CD8-positive, alpha-beta memory T cell (primary cell): ENCODE measurements at places on chromosomes 12 and 14.

GRCh38 chr12:110921262-110921661 is 883 bp upstream of the MYL2 start:
- no peak for DNase-seq

- no peak for DNase-seq
Observed at GRCh38 chr12:19244312-19244711, 114.8 kb downstream of the PLEKHA5 start.

DNA sequence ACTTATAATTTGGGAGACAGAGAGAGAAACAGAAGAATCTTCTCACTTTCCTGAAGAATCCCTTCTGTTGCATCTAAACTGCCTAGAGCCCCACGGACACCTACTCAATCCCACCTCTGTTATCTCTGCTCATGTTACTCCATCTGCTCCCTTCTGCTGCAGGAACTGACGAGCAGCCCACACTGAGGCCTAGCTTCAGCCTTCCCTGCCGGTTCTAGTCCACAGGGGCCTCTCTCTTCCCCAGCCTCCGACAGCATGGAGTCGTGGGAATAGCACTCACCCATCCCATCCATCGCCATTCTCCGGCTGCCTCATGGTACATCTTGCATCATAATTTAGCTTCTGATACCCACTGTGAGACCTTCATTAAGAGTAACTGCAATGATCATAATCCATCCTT is 4.0 kb downstream of the RAB15 start:
- DNase-seq = no peak

GRCh38 chr12:1094714-1095113 is 103.7 kb downstream of the ERC1 start:
- DNase-seq = no peak

- no peak for DNase-seq
Observed at GRCh38 chr12:7512553-7512952, 9.0 kb upstream of the CD163 start.

DNA sequence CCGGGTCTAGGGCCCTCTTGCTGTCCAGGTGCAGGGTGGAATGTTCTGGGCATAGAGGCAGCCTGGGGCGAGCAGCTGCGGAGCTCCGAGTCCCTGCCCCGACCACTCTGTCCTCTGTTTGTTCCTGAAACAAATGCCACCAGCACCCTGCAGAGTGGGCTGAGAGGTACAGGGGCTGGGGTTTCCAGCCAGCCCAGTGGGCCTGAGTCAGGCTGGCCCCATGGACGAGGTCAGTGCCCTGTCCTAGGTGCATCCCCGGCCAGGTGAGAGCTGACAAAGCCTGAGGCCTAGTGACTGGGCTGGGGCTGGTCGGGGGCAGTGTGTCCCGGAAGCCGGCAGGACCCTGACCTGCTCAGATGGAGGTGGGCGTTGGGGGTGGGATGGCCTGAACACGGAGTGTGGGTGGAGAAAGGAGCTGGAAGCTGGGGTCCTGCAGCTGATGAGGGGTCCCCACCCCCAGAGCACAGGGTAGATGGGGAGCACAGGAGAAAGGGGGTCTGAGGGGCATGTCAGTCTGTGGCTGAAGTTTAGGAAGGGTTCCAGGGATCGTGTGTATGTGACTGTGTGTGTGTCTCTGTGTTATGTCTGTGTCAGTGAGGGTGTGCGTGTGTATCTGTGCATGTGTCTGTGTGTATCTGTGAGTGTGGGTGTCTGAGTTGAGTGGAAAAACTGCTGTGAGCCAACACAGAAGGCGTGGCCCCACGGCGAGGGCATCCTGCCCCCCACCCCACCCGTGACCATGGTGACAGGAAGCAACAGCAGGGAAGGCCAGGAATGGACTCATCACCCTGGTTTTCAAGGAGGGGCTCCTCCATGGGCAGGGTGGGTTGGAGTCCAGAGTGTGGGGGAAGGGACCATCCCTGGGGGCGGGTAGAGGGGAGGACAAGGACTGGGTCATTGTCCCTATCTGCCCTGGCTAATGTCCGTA is 2.4 kb upstream of the CRIP1 start:
- DNase-seq = peak; percentile 91

GRCh38 chr14:64845878-64846277 is 33.8 kb downstream of the SPTB start:
- DNase-seq = no peak

- DNase-seq = no peak
Observed at GRCh38 chr12:11967376-11968047, 103.2 kb upstream of the BCL2L14 start.

- DNase-seq = peak; percentile 8
Observed at GRCh38 chr12:3041558-3042164, 35.5 kb upstream of the TSPAN9 start.

DNA sequence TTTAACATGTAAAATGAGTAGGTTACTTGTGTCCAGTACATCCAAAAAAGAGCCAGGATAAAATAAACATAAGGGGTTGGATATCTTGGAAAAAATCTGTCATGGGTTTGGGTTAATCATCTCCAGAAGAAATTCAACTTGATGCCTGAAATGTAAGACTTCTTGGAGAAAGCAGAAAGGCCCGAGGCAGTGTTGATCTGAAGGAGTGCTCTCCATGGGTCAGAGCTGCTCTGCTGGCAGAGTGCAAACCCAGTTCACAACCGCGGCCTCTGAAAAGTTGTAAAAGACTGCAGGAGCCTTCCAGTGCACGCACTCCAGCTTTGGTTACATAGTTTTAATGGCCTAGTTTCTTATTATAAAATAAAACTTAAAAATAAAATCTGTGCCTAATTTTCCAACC is 97.3 kb upstream of the ALX1 start:
- no peak for DNase-seq
